Central memory CD4-positive, alpha-beta T cell (primary cell): ENCODE measurements at places on chromosomes 3 and 15.

DNA sequence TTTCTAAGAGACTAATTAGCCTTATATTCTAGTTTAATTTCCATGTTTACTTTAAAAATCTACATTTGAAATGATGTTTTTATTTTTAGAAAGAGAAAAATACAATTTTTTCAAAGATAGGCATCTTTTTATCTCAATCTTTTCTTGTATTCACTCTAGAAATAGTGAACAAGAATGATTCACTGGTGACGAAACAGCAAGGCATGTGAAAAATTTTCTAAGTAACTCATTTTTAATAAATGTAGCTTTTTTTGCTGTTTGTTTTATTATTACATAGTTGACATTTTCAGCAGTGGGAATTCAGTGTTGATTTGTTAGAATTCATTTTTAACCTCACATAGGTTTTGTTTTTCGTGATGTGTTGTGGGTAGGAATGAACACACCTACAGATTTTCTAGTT lies 1226.4 kb downstream of the NSUN3 start:
- no peak for DNase-seq

DNA sequence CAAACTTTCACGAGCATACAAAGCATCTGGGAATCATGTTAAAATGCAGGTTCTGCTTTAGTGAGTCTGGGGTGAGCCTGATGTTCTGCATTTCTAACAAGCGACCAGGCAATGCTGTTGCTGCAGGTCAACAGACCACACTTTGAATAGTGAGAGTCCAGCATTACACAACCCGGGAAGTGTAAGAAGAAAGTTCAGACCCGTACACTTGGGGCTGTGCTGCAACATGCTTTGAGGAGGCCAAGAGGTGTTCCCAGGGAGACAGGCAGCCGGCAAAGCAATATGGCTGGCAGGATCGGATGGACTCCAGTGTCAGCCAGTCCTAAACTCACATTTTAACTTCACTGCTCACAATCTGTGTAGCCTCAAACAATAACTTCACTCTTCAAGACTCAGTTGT lies 134.2 kb downstream of the LIPC start:
- no peak for DNase-seq

- no peak for DNase-seq
Measured at GRCh38 chr3:71831599-71831998, 46.7 kb upstream of the PROK2 start.

DNA sequence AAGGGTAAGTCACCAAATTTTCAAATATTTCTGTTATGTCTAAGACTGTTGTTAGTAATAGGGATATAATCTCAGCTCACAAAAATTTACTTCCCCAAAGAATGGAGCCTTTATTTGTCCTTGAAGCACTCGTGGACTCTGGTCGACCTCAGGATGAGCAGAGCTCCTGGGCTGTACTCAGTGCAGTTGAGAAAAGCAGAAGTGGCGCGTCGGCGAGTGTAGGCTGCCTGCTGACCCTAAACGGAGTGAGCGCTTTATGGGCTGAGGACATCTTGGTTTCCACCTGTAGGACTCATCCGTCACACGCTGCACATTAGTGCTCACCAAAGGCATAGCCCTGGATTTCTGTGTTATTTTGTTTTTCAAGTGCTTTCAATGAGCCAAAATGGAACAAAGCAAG lies 11.0 kb downstream of the GABRA5 start:
- no peak for DNase-seq

DNA sequence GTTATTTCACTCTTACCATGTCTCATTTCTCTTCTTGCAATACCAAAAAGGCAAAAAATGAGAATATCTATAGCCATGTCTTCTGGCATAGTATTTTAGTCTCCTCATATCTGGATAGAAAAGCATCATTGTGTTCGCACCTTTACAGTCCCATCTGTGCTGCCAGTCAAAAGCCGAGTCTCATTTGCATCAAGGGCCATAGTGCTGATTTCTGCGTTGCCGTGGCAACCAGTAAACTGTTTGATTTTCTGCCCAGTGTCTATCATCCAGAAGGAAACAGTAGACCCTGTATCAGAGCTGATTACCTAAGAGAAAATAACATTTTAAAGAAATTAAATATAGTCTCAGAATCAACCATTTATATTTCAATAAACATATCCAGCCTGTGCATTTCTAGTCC lies 86.1 kb upstream of the SERPINI2 start:
- no peak for DNase-seq

GRCh38 chr3:102916532-102916931 lies 481.7 kb downstream of the ZPLD1 start:
- no peak for DNase-seq

DNA sequence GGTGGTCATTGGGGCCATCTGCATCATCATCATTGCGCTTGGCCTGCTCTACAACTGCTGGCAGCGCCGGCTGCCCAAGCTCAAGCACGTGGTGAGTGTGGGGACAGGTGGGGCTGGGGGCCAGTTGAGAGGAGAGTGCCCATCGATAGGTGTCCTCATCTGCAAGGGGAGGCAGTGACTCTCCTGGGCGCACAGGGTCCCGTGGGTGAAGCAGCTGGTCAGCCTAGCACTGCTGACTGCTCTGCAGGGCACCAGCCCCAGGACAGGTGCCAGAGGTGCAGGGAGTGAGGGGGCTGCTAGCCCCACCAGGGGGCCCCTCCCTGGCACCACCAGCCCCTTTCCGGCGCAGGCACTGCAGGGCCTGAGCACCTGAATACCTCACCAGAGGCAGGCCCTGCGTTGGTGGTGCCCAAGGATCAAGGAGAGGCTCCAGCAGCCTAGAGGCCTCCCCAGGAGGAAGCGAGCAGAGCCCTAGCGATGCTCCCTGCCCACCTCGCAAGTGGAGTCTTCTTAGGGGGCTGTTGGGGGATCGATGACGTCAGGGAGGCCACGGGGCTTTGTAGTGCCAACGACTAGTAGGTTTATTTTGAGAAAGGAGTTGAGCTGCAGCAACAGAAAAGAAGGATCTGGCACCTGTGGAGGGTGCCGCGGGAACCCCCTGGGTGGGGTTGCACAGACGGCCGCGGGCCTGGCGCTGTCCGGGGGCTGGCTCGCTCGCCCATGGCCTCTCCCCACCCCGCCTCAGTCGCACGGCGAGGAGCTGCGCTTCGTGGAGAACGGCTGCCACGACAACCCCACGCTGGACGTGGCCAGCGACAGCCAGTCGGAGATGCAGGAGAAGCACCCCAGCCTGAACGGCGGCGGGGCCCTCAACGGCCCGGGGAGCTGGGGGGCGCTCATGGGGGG lies 976 bp upstream of the ABTB1 start:
- peak; percentile 22 for DNase-seq

GRCh38 chr15:85494048-85494777 lies 113.8 kb downstream of the AKAP13 start:
- peak; percentile 41 for DNase-seq

DNA sequence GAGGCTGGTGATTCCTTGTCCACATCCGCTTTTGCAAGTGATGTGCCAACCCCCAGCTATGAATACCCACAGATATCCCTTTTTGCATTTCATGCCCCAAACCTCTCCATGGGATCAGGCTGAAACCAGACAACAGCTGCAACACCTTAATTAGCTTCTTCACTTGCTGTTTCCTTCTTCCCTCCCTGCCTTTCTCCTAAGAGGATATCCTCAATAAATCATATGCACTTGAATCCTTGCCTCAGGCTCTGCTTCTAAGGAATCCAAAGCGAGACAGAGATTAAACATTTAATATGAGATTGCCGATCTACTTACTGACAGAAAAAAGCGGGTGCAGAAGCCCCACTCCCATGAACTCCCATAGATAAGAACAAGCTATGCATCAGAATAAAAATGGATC lies 138.1 kb downstream of the CNTN6 start:
- no peak for DNase-seq

- DNase-seq, result no peak
Measured at GRCh38 chr15:40985541-40986330, 32.5 kb downstream of the CHAC1 start.
